Inflammatory macrophage treated with lipopolysaccharide for 1 hour (primary cell): ENCODE measurements at places on chromosomes 4 and X.
A peak's percentile ranks its signal among the peaks of the same experiment; 100 is the strongest.

DNA sequence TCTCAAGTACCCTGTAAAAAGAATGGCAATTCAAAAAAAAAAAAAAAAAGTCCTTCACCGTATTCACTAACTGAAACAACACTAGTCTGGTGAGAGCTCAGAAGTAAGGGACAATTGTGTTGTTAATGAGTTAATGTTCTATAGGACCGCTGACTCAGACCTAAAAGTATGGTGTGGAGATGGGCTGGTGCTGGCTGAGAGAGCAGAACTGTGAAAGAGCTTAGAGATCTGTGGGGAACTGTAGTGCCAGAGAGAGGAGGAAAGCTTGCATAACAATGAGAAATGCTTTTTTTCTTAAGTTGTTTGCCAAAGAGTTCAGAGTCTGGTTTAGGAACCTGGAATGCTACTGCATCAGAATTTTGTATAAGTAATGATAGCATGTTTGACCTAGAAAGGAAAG is 65.1 kb downstream of the LHFPL1 start:
- no peak for DNase-seq

DNA sequence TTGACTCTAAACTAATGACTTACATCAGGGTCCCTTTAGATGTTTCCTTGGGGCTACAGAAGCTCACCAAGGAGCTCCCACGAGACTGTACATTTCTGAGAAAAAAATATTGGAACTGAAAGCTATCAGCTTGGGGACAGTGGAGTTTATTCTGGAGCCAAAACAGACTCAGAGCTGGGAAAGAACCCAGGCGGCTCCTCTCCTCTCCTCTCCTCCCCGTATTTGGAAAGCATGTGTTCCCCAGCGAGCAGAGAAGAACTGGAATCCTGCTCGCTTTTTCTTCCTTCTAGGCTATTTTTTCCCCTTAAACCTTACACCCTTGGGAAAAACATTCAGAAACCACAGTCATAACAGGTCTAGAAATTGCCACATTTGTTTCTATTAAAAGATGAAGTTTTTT is 4.3 kb upstream of the MAP7D3 start:
- no peak for DNase-seq

- DNase-seq, result no peak
Observed at GRCh38 chr4:182085051-182085480, 158.1 kb upstream of the TENM3 start.

DNA sequence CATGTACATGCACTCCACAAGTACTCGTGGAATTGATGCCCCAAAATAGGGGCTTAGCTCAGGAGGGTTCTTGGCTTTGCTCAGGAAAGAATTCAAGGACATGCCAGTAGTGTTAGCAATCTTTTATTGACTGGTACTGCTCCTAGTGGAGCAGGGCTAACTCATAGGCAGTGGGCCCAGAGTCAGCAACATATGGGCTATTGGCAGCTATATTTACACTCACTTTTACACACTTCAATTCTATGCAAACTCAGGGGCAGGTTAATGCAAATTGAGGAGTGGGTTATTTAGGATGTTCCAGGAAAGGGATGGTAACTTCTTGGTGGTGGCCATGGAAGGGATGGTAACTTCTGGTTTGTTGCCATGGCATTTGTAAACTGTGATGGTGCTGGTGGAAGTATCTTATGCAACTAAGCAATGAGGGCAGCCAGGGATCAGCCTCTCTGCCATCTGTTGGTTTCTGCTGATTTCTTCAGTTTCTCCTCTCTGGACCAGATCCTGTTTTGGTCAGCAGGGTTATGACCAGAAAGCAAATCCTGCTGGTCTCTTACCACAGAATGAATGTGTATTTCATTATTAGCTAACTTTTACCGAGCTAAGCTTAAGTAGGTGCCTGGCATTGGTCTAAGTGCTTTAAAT is 69.2 kb upstream of the FAT1 start:
- no peak for DNase-seq

- DNase-seq, result no peak
Observed at GRCh38 chr4:105633241-105633640, 75.2 kb downstream of the INTS12 start.

- DNase-seq, result no peak
Observed at GRCh38 chr4:112053825-112054350, 91.4 kb upstream of the FAM241A start.

DNA sequence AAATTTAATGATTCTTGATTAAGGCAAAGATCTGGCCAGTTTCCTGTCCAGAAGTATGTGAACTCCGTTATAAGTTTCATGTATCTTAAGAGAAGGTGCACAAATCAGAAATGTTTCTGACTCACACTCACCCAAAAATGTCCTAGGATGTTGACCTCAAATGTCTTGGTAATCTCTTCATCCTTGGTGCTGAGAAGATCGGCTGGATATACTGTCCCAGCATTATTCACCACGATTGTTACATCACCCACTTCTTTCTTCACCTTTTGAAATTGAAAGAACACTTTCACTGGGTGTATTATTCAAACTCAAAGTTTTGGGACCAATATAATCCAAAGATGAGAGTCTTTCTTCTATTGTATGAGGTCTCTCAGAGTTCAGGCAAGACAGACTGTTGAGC is 5.7 kb downstream of the HSD17B13 start:
- no peak for DNase-seq

- no peak for DNase-seq
Observed at GRCh38 chrX:120419463-120419862, 49.6 kb downstream of the LAMP2 start.

DNA sequence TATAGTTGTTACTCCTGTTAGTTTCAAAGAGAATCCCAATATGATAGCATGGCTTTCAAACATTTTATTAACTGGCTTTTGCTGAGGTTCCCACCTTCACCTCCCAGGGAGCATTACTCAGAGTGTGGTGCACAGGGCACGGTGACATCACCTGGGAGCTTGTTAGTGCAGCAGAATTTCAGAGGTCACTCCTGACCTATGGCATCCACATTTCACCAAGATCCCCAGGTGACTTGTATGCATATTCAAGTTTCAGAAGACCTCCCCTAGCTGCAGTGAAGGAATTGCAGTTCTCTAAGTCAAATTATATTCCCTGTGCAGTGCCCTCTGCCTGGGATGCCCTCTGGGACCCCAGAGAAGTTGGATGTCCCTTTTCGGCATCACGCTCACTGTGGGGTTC is 29.7 kb upstream of the LNX1 start:
- DNase-seq, result no peak

DNA sequence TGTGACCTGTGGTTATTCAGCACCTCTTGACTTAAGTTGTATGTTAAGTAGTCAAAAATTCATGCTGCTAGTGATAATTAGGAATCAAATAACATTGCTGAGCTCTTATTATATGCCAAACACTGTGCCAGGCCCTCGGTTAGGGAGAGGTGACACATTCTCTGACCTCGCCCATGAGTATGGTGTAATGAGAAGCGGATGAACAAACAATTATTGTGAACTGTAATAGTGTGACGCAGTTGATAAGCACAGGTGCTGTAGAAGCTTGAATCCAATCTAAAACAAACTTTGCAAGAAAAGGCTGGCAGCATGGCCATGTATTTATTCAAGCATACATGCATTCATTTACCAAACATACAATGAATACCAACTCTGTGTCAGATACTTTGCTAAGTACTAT is 303.5 kb upstream of the HS3ST1 start:
- no peak for DNase-seq

GRCh38 chr4:7167706-7168105 is 24.6 kb upstream of the SORCS2 start:
- DNase-seq, result no peak

- DNase-seq, result no peak
Observed at GRCh38 chrX:49951524-49952193, 29.3 kb downstream of the CLCN5 start.

GRCh38 chr4:76306882-76307659 is 538 bp downstream of the STBD1 start:
- DNase-seq, result no peak

DNA sequence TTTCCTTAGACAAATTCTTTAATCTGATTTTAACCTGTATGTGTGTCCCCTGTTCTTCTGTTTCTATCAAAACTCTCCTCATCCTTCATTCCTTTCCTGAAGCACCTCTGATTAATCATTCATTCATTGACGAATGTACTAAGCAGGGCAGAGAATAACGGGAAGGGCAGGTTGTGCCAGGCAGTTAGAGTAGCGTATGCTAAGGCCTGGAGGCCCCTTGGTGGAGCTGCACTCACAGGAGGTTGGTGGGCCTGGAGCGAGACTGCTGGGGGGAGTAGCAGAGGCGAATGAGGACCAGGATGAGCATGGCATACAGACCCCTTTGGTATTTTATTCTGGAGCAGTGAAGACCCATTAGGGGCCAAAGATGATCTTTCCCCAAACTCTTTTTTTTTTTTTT is 22.5 kb downstream of the PTTG2 start:
- no peak for DNase-seq

DNA sequence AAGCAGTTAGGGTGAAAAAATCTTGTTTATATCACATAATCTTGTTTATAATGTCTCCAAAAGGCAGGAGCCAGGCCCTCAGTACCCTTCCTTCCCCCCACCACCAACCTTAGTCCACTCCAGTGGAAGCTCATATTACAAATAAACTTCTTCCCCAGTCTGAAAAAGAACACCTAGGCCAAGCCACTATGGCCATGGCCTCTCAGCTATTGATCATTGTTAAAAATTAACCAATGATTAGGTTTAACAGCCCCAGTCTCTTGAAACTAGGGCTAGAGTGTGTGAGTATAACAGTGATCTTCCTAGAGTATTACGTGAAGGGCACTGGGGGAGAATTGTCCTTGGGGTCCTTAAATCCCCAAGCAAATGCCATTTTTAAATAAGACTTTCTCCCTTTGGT is 411.9 kb upstream of the EDA2R start:
- DNase-seq, result no peak

DNA sequence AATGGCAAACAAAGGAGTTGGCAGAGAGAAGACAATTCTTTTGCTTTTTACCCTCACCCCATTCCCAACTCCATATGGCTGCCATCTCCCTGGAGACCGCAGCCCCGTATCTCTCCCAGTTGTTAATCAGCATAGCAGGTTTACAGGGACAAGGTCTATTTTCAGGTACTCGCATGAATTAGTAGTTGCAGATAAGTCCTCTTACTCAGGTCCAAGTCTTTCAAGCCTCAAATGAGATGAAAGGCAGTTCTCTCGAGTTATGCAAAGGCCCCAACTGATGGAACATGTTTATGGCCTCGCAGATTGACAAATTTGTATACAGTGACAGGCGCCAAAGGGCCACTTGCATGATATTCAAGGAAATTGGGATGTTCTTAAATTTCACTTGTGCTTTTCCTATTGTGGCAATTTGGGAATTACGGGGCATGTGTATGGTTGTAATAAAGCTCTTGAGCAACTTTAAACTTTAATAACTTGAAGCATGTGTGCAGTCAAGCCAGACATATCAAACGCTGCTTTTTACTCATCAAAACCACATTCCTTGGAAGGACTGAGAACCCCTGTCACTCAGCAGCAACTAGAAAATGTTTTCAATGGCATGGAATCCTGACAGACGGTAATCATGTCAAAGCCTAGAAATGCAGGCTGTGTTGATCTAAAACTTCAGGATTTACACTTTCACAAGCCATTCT is 45.1 kb downstream of the KDR start:
- DNase-seq, result no peak

DNA sequence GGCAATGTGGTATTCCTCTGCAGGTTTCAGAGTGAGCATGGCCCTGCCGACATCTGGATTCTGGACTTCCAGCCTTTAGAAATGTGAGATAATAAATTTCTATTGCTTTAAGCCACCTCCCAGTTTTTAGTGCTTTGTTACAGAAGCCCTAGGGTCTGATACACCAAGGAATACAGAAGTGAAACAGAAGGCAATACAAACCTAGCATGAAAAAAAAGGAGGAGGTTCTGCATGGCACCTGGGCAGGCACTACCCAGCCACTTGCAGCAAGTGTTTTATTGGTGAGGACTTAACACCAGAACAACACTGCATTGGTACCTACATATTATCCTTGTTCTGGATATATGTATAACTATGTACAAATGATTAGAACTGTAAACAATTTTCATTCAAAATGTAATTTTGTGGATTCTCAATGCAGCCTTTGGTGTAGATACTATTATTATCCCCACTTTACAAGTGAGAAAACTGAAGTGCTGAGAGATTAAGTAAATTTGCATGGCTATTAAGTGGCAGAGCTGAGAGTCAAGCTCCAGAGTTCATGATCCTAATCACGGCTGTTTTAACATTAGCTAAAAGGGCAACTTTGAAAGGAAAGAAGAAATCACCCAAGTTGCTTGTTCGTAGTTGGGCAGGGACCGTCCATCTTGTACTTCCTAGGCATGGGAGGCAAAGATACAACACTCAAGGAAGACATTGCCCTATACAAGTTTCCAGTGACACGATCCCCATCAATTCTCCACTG is 71.8 kb downstream of the IL21 start:
- no peak for DNase-seq

- DNase-seq, result no peak
Observed at GRCh38 chrX:137562096-137562495, 3.8 kb upstream of the ZIC3 start.

GRCh38 chrX:15334561-15334960 is 762 bp downstream of the PIGA start:
- peak; percentile 39 for DNase-seq

- peak; percentile 50 for DNase-seq
Observed at GRCh38 chr4:11791797-11792196, 363.1 kb upstream of the HS3ST1 start.

GRCh38 chrX:55056820-55057674 is 17.8 kb upstream of the PAGE2B start:
- no peak for DNase-seq

GRCh38 chr4:52052475-52052780 is 1.3 kb downstream of the SPATA18 start:
- peak; percentile 59 for DNase-seq

DNA sequence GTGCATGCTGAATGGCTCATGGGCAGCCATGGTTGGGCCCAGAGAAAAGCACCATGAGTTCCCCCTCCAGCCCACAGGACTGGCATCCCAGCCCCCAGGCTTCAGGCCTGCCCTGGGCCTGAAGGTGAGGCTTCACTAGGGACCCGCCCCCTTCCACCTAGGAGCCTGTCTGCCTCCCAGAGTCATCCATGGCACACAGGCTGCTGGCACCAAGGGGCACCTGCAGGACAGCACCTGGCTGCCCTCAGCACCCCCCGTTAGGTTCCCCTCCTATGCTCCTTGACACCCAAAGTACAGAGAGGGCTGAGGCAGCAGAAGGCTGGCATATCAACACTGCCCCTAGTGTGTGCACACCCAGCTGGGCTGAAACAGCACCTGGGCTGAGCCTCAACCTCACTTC is 566.7 kb upstream of the PCDH7 start:
- no peak for DNase-seq

GRCh38 chr4:2287594-2287915 is 25.6 kb upstream of the MXD4 start:
- DNase-seq, result no peak

- DNase-seq, result no peak
Observed at GRCh38 chr4:103664436-103665075, 55.2 kb downstream of the TACR3 start.

- DNase-seq, result no peak
Observed at GRCh38 chrX:1411326-1411725, 19.4 kb upstream of the SLC25A6 start.
